ENCODE measurements at places on chromosomes 16 and 17.

GRCh38 chr16:12417815-12418211 is 385.9 kb downstream of the CPPED1 start:
- DNase-seq, result no peak

- no peak for DNase-seq
Observed at GRCh38 chr16:23755484-23755809, 621 bp downstream of the CHP2 start.

- DNase-seq, result no peak
Observed at GRCh38 chr17:74407384-74407783, 24.5 kb upstream of the GPRC5C start.

DNA sequence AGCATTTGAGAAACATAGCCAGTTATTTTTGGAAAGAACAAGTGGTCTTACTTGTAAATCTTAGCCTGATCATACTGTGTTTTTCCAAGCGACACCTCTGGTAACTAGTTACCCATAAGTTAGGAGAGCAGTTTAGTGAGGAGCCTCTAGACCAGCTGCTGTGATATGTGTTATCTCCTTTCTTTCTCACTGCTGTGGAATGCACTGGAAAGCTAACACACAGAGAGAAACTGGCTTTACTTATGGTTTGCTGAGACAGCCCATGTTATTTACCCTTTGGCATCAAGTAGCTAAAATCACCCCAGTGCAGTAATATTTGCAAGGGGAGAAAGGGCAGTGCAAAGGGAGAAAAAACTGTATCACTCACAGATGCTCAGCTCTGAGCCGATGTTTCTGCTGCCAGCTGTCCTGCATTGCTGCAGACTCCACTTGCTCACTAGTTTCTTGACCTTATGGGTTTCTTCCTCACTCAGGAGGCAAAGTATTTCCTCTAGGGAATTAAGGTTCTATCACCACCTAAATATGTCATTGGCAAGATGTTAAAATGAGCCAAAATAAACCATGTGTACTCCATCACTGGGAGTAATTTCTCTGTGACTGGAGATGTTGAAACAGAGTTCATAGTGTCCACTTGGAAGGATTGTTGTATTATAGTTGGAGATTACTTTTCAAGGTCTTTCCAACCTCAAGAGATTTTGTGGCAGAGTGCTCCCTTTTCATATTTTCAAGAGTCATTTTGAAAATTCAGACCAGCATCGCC is 2.3 kb downstream of the RBFOX1 start:
- no peak for DNase-seq

- DNase-seq, result no peak
Observed at GRCh38 chr17:30226878-30227277, 8.6 kb downstream of the SLC6A4 start.
